T-helper 2 cell (primary cell): ENCODE measurements at places on chromosomes 7 and 10.

GRCh38 chr7:84783141-84783778, 403.6 kb downstream of the SEMA3D start:
- DNase-seq = no peak

DNA sequence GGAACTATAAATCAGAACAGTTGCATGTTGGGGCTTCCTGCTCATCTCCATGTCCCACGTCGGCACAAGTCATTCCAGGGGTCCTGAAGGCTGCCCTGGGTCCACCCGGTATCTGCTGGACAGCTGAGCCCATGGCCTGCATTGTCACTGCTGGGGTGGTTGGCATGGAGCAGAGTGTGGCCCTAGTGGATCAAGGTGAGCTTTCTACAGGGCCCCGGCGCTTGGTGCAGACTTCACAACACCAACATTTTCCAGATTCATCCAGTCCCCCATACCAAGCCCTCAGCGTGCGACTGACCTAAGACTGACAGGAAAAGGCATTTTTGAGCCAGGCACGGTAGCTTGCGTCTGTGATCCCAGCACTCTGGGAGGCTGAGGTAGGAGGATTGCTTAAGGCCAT, 175.5 kb upstream of the LYZL2 start:
- no peak for DNase-seq

GRCh38 chr10:44253769-44254462, 131.0 kb downstream of the CXCL12 start:
- DNase-seq = no peak

DNA sequence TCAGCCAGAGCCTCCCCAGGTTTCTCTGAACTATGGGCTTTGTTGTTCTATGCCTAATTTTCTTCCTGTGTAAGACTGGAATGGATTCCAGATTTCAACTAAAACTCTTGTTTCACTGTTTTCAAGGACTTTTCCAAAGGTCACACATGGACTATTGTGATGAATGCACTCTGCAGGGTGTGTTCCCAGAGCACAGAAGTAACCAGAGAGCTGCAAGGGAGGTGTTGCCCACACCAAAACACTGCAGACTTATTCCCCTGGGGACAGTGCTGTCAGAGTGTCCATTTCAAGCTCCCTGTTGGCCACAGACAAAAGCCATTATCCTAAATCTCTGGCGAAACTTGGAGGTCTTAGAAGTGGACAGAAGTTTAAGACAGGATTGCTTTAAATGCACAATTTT, 231.6 kb downstream of the TRIL start:
- DNase-seq = no peak

GRCh38 chr10:129716211-129716681, 247.8 kb downstream of the EBF3 start:
- no peak for DNase-seq

DNA sequence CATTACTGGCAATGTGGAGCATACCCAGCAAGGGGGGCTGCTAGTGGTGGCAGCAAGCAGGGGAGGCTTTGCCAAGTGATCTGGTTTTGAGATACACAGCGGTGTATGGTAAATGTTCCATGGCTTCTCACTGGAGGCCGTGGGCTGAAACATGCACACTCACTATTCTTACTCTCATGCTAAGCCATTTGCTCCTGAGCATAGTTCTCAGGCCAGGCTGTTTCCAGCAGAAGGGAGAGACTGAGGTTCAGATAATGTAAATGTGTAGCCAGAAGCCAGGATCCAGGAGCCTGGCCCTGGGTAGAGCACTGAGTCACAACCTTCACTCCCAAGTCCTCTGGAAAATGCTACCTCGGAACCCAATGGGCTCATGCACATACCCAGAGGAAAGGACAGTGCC, 757.9 kb downstream of the GRID1 start:
- DNase-seq = no peak

DNA sequence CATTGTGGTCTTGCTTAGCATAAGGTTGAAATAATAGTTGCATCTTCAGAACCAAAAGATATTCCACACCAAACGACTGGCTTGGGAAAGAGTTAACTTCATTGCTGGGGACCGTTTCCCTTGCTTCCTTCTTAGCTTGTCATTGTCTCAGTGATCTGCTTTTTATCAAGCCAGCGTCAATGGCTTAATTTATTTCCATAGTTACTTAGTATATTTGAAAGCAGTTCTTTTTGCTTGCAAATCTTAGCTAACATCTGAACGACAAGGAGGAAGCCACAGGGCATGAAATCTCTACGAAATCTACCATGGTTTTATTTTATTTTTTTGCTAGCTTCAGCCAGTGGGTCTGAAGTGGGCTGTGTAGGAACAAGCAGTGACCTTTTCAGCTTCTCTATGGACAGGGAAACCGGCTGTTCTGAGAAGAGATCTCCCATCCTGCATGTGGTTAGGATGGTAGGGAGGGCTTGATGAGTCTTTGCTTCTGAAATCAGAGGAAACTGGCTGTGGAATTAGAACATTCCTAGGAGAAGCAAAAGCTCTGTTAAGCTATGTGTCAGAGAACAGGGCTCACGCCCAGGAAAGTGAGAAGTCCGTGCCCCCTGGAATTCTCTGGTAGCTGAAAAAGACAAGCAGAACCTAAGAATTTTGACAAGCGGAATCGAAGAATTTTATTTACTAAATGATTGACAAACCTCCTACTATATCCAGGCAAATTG, 8.0 kb downstream of the SLC18A2 start:
- DNase-seq = no peak

- no peak for DNase-seq
These were observed 467.4 kb downstream of the TYW1 start for GRCh38 chr7:67463983-67464382.

DNA sequence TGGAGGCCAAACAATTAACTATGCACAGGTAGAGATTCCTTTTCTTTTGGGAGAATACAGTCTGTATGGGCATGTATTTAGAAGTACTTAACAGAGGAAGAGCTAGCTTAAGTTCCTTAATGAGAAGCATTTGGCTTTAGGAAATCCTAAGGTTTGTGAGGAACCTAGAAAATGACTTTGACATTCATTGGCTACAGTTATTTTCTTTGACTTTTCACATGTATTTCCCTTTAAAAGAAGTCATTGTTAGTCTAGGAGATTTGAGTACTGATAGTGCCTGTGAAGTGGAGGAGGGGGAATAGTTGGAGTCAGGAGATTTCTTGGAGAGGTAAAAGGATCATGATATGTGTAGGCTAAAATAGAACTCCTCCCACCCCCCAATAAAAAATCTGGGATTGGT, 3.6 kb downstream of the HELLS start:
- DNase-seq = no peak

GRCh38 chr7:117230276-117231046, 92.4 kb downstream of the WNT2 start:
- DNase-seq = no peak

DNA sequence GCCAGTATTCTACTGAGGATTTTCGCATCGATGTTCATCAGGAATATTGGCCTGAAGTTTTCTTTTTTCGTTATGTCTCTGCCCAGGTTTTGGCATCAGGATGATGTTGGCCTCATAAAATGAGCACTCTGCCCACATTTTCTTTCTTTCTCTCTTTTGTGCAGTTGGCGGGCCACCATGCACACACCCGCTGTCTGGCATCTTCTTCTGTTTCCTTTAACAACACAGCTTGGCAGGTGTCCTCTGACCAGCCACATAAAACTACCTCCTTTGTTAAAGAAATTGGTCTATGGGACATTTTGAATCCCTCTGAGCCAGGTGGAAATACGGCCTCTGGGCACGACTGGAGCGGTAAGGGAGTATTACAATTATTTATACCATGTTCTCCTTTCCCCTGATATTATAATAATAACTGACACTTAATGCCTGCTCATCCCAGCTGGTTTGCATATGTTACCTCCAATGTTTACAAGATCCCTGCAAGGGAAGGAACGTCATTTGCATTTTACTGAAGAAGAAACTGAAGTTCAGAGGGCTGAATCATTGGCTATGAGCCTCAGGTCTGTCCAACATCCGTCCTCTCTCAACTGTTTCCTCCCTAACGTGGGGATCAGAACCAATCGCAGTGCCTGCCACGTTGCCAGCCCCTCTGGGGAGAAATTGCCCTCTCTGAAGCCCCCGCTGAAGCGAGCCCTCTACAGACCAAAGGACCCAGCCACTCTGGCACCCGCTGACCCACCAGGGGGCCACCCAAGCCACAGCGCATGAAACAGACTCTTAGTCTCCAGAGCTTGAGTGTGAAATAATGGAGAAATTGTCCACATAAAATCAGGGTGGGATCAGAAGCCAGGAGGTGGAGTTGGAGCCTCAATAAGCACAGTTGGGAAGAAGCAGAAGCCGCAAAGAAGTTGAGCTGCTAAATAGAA, 125.0 kb upstream of the FOXK1 start:
- no peak for DNase-seq

DNA sequence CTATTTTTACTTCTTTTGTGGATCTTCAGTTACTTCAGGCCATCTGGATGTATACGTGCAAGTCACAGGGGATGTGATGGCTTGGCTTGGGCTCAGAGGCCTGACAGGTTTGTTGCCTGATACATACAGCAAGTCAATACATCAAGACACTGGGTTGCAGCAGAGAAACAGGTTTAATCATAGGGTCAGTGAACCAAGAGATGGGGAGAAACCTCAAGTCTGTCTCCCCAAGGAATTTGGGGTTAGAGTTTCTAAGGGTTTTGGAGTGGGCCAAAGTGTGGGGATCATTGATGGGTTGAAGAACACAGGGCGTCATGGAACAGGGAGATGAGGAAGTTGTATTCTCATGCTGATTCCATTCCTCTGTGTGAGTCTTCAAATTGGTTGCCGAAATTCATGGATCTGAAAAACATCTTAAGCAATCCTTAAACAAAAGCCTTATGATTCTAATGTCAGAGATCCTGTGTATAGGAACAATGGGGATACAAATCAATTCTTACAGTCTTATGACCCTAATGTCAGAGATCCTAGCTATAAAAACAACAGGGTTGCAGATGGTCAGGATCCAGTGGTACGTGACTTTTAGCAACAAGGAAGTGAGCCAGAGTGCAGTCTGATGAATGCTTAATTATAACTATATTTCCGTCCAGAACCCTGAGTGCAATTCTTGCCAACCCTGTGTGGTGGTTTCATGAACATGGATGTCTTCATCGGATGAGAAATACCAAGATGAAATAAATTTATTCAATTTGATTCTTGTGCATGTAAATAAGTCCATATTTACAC, 18.9 kb downstream of the OTUD1 start:
- no peak for DNase-seq

- DNase-seq = no peak
These were observed 26.4 kb downstream of the RAB11FIP2 start for GRCh38 chr10:118020365-118020764.

GRCh38 chr10:30386801-30387588, 37.9 kb upstream of the MTPAP start:
- no peak for DNase-seq

DNA sequence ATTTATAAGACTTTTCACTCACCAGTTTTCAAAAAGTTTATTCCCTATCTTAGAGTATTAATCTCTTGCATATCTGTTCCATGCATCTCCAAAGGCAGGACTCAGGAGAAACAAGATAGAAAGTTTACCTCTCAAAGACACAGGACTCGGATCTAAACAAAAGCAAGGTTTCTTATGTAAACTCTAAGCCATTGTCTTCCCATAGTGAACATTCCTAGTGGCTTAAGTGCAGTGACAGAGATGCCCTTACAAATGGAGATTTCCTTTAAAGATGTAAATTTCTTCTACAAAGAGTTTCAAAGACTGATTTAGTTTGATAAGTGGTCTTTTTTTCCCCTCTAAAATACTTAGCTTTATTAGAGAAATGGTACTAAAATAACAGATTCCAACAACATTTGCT, 209.8 kb downstream of the ACTR3B start:
- no peak for DNase-seq

DNA sequence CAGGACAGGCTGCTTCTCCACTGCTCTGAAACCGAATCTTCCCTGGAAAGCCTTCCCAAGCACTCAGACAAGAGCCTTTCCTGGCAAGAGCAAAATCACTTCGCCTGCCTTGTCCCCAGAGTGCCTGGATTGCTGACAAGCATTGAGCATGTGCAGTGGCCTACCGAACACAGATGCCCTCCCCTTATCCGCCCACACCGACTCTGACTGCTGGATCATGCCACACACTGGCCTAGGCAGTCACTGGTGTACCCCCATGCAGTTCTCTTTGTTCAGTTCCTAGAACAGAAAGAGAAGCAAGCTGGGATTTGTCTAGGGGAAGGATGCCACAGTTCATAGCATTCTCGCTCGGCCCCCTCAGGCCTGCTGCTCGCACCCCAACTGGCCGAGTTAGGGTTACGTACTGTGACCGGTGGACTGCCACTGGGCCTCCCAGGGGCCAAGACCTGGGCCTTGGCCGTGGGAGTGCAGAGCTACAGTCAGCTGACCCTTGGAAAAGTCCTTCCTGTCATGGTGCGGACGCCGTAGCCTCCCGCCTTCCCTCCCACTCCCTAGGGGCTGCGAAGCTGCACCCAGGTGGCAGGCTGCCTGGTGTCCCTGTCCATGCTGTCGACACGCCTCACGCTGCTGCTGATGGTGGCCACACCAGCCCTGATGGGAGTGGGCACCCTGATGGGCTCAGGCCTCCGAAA, 6.9 kb downstream of the ABCB8 start:
- no peak for DNase-seq

DNA sequence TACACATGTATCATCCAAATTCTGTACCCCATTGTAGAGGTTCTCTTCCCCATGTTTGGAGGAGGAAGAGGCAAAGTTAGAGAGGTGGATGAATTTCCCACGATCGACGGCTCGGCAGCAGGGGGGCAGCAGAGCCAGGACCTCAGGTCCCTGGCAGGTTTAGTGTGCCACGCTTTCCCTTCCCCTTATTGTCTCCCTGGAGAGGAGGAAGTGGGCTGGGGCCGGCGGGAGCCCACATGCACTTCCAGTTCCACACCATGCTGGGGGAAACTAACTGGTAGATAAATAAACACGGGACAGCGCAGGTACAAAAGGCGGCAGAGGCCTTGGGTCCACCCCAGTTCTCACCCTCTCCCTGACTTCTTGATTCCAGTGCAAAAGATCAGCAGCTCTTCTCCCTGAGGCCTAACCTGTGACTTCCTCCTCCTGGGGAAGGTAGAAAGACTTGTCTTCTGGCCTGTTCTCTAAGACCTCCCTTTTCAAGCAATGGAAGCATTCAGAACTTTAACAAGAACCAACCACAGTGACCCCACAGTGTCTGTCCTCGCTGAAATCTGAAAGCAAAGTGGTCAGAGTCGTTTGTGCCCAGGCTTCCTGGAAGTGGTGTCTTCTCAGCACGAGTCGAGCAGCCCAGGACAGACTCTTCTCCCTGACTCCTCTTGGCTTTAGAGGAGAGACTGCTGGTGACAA, 30.5 kb upstream of the SRGN start:
- DNase-seq = no peak
